ENCODE measurements at places on chromosomes 3 and 15. TPM values are rescaled to one million over a fixed set of nuclear protein-coding genes. Genes with fewer than 3 reads are reported as not detected.

MCF2L2 gene
- total RNA-seq = 0.55 TPM

ST3GAL6 gene
- 10.8 TPM for total RNA-seq

WNT7A gene
- total RNA-seq = 24.1 TPM

RHCG gene
- total RNA-seq = 22.8 TPM

TMEM212 gene
- not detected for total RNA-seq

ISLR gene
- total RNA-seq = 0.08 TPM

ZNF106 gene
- 25.7 TPM for total RNA-seq

CCDC54 gene
- total RNA-seq = not detected

PLCL2 gene
- 1.1 TPM for total RNA-seq

COPS2 gene
- 35.8 TPM for total RNA-seq

SPATA12 gene
- not detected for total RNA-seq

ANKRD63 gene
- total RNA-seq = not detected

SPESP1 gene
- 9.2 TPM for total RNA-seq

GABRR3 gene
- total RNA-seq = not detected

COL7A1 gene
- total RNA-seq = 323 TPM

C3orf33 gene
- total RNA-seq = 1.4 TPM

HRH1 gene
- total RNA-seq = 9.4 TPM

FBXL22 gene
- 0.30 TPM for total RNA-seq

BCHE gene
- total RNA-seq = 0.08 TPM

HHLA2 gene
- not detected for total RNA-seq

SSUH2 gene
- total RNA-seq = not detected

GOLGA6B gene
- not detected for total RNA-seq

SLC38A3 gene
- total RNA-seq = not detected

CA12 gene
- 107 TPM for total RNA-seq

DHFR2 gene
- 2.2 TPM for total RNA-seq

CCR9 gene
- not detected for total RNA-seq

IL17RE gene
- 10.8 TPM for total RNA-seq

KNG1 gene
- not detected for total RNA-seq

HYAL1 gene
- total RNA-seq = 3.0 TPM

TLR9 gene
- not detected for total RNA-seq

EIF5A2 gene
- 17.1 TPM for total RNA-seq

KIF7 gene
- total RNA-seq = 6.2 TPM

GRM7 gene
- not detected for total RNA-seq

ACP3 gene
- 0.16 TPM for total RNA-seq

IRAK2 gene
- 29.7 TPM for total RNA-seq

RTP4 gene
- total RNA-seq = not detected

SAMMSON gene
- total RNA-seq = not detected

All from hair follicular keratinocyte (primary cell).